ENCODE measurements at places on chromosomes 4 and X.

DNA sequence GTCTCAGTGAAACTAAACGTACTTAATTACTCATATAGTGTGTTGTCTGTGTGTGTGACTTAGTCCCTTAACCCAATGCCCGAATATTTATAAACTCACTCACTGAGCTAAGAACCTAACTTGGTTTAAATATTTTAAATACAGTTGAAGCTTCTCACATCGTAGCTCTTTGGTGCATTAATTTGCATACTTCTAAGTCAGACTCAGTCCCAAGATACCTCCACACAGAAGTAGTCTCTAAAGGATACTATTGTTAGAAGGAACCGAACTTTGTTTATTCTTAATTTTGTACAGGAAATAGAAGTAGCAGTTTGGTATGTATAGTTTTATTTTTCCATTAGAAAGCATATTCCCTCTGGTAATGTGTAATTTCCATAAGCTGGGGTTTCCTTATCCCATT, 54.0 kb upstream of the NKAP start:
- no peak for DNase-seq

- no peak for DNase-seq
Measured at GRCh38 chr4:10734697-10735096, 50.1 kb upstream of the CLNK start.

GRCh38 chrX:80486299-80486698, 66.1 kb downstream of the TENT5D start:
- DNase-seq, result no peak

- DNase-seq, result no peak
Measured at GRCh38 chrX:32480019-32480418, 731.3 kb downstream of the DMD start.

DNA sequence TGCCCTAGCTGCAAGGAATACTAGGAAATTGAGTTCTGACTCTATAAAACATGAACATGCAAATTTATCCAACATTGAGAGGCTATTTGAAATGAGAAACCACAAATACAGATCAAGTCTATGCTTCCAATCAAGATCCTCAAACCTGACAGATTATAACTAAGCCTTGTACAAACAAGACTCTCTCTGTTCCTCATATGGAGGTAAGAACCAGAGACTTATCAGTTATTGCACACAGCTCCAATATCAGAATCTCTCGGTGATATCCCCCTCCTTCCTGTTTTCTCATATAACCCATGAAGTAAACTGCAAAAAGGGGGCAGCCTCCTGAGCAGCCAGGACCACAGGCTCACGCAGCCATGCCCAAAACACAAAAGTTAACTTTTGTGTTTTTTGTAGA, 36.5 kb downstream of the FBXW7 start:
- DNase-seq, result no peak

- DNase-seq, result no peak
Measured at GRCh38 chrX:15653961-15654360, 10.6 kb downstream of the CLTRN start.

- no peak for DNase-seq
Measured at GRCh38 chrX:72467135-72467534, 105.5 kb downstream of the HDAC8 start.

GRCh38 chrX:147899379-147900114, 12.2 kb upstream of the FMR1 start:
- no peak for DNase-seq

All from HFF-Myc (cell line).